ENCODE measurements at places on chromosomes 6 and 20.

- no peak for DNase-seq
These were observed 25.7 kb downstream of the BMP7 start for GRCh38 chr20:57240581-57241362.

DNA sequence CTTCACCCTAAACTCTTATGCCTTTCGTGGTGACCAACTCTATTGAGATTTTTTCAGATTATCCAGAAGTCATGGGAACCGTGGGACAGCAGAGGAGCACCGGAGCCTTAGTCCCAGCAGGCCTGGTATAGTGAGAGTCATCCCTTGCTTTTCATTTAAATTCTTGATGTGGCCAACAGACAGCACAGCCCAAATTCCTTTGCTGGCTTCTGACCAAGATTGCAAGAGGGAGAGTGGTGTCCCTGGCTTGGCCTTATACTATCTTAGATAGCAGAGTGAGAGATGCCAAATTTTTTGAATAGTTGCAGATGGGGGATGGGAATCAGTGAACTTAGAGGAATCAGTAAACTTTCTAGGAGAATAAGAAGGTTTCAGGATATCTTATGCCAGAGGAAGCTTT lies 7.8 kb downstream of the STX11 start:
- peak; percentile 83 for DNase-seq

DNA sequence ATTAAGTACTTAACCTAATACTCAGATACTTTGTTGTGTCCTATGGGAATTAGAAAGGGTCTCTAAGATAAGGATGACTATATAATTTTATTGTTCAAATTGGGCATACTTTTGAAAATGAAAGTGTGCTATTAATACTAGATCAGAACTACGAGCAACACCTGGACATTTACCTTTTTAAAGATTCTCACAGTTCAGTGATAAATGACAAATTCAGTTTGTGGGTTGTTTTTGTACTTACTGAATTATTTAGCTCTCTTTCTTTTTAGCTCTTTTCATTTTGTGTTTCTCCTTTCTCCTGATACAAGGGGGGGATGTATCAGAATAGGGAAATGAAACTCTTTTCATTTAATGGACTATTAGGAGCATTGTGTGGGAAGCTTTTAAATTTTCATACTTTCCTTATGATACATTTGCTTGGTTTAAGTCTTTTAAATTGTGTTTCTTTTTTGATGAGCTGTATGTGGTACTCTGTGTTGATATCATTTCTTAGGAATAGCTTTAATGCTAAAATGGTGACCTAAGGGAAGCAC lies 47.5 kb downstream of the PHF3 start:
- no peak for DNase-seq

DNA sequence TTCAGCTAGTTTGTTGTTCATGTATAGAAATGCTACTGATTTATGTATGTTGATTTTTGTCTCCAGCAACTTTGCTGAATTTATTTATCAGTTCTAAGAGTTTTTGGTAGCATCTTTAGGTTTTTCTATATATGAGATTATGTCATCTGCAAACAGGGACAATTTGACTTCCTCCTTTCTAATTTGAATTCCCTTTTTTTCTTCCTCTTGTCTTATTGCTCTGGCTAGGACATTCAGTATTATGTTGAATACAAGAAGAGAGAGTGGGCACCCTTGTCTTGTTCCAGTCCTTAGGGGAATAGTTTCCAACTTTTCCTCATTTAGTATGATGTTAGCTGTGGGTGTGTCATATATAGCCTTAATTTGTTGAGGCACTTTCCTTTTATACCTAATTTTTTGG lies 58.2 kb downstream of the CDH26 start:
- DNase-seq, result no peak

DNA sequence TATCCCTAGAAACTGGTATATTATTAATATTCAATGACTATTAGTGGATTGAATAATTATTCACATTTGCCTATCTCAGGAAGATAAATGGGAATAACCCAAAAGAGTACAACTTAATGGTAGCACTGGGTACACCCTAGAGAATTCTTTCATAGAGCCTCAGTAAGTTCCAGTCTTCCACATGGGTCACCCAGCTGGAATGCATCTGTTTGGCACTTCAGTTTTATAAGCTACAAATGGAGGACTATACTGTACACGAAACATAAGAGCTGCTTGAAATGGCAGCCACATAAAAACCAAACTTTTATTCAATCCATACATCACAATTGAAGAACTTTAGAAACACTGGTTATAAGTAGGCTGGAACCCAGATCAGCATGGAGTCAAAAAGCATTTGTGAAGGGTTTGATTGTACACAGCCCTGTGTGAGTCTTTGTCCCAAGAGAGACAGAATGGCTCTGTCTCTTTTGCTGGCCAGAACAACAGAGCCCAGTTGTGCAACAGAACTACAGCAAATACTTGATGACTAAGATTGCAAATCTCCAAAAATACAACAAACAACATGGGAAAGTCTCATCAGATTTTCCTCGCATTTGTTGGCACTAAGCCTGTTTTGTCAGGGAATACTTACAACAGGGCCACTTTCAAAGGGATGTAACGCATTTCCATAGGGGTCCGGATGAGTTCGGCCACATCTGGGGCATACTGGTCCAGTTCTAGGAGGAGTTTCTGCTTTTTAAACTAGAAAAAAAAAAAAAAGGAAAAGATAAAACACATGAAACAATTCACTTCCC lies 39.5 kb downstream of the PIGU start:
- DNase-seq, result peak; percentile 97

DNA sequence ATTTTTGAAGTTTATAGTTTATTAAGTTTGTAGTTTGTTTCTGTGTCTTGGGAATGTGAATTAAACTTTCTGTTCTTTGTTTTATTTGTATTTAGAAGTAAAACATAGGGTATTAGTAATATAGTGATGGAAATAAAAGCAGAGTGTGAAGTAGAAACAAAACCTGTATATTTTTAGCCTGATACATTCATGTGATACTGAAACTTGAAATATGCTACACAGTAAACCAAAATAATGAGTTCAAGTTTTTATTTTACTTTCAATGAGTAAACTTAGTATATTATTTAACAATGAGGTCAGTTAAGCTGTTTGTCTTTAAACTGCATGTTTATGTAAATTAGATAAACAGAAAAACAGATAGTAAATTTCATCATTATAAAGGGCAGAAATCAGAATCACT lies 1592.6 kb downstream of the GRIK2 start:
- no peak for DNase-seq

- DNase-seq, result no peak
These were observed 265.1 kb upstream of the CDYL start for GRCh38 chr6:4510906-4511640.

- peak; percentile 76 for DNase-seq
These were observed 365.8 kb upstream of the HSF2 start for GRCh38 chr6:122033564-122034181.

DNA sequence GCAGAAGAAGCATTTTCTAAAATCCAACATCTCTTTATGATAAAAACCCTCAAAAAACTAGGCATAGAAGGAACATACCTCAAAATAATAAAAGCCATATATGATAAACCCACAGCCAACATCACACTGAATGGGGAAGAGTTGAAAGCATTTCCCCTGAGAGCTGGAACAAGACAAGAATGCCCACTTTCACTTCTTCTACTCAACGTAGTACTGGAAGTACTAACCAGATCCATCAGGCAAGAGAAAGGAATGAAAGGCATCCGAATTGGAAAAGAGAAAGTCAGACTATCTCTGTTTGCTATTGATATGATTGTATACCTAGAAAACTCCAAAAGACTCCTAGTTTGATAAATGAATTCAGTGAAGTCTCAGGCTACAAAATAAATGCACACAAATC lies 7.9 kb upstream of the CDK19 start:
- DNase-seq, result no peak

- DNase-seq, result peak; percentile 87
These were observed 20.0 kb upstream of the TRIM27 start for GRCh38 chr6:28943557-28944411.

DNA sequence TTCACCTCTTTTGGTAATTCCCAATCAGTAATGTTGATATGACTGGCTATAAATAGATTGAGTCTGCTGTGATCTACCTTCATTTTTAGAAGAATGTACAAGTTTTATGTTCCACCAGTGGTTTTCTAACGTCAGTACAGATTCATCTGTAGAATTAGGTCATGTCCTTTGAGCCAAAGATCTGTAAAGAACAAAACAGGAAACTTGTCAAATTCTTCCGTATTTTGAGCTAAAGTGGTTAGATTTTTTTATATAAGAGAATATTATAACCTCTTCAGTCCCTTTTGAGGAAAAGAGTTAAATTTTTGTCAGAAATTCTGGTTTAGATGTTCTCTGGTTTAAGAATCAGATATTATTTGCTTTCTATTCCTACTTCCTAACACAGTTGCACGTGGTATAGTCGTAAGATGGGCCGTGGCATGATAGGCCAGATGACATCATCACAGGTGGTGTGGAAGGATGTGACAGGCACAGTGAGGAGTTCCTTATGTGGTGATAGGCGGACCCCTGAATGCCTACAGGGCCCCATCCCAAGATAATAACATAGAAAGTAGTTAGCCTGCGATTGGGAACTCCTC lies 62.3 kb downstream of the SNX9 start:
- DNase-seq, result no peak

GRCh38 chr6:5550631-5551030 lies 289.3 kb downstream of the FARS2 start:
- no peak for DNase-seq

- DNase-seq, result peak; percentile 93
These were observed 36.9 kb upstream of the FANCE start for GRCh38 chr6:35415065-35415891.

DNA sequence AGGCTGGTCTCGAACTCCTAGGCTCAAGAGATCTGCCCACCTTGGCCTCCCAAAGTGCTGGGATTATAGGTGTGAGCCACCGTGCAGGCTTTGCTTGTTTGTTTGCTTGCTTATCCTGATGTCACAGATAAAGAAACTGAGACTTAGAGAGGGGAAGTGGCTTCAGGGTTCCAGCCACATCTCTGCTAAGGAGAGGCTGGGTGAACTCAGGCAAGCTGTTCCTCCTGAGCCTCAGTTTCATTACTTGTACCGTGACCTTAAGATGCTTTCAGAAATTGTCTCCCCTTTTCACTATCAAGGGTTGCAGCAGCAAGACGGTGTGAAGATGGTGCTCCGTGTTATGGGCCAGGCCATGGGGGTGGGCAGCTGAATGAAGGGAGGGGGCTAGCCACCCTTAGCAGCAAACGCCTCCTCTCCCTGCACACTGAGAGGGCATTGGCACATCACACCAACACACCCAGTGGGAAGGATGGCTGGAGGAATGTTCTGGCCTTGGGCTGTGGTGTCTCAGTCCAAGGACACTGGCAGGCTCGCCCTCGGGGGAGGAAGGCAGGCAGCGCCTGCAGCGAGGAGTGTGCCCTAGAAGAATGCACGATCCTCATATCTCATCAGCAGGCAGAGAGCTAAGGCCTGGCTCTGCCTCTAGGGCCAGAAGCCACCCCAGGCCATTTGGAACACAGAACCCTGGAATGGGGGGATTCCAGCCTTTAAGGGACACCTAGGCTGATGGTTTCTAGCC lies 48.2 kb upstream of the TLDC2 start:
- no peak for DNase-seq

- DNase-seq, result peak; percentile 8
These were observed 26.6 kb downstream of the ZNF133 start for GRCh38 chr20:18314786-18315406.

DNA sequence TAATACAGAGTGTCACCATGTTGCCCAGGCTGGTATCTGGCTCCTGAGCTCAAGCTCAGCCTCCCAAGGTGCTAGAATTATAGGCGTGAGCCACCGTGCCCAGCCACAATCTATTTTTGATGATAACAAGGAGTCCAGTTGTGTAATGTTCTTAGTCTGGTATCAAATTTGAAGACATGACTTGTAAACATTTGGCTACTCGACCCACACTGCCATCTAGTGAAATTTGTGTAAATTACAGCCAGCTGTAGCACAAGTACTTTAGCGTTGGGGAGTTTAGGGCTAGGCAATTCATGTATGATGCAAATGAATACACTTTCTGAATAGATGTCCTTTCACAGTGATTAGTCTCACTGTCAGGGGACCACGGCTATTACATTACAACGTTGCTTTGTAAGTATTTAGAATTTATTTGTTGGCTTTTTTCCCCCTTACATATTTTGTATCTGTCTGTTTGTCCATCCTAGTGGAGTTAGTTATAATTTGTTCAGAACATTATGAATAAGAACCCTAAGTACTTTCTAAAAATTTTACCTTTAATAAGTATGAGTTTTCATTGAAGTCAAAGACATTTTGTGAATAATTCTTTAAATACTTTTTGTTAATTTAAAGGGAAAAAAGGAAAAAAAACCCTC lies 139.7 kb downstream of the PRDM13 start:
- peak; percentile 84 for DNase-seq

DNA sequence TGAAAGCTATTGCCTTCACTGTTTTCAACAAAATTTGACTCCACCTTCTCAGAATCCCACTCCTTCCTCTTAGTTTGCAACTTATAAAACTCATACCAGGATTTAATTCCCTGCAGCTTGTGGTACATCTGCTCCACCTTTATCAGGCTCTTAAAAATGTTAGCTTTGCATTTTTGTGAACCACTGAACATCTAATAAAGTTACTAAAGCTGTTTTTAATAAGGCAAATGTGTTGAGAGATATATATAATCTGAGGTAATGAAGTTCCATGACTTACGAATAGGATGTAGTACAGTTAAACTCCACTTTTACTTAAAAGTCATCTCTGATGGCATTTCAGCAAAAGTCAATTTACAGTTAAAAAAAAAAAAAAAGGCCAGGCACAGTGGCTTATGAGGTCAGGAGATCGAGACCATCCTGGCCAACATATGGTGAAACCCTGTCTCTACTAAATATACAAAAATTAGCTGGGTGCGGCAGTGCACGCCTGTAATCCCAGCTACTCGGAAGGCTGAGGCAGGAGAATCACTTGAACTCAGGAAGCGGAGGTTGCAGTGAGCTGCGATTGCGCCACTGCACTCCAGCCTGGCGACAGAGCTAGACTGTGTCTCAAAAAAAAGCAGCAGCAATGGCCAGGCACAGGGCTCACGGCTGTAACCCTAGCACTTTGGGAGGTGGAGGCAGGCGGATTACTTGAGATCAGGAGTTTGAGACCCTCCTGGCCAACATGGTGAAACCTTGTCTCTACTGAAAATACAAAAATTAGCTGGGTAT lies 106.2 kb downstream of the KIF13A start:
- DNase-seq, result no peak

DNA sequence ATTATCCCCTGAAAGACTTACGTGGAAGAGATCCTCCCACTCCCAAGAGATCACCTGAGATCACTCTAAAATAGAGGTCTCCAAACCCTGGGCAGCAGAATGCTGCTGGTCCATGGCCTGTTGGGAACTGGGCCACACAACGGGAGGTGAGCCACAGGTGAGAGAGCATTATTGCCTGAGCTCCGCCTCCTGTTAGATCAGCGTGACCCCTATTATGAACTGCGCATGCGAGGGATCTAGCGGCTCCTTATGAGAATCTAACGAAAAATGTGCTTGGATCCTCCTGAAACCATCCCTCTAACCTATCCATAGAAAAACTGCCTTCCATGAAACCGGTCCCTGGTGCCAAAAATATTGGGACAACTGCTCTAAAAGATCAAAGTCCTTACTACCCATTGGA lies 1057.4 kb downstream of the EPHA7 start:
- no peak for DNase-seq
